DMS 273 treated with DMSO at 0.1 percent for 48 hours (cell line): ENCODE measurements at places on chromosomes 4 and X.

DNA sequence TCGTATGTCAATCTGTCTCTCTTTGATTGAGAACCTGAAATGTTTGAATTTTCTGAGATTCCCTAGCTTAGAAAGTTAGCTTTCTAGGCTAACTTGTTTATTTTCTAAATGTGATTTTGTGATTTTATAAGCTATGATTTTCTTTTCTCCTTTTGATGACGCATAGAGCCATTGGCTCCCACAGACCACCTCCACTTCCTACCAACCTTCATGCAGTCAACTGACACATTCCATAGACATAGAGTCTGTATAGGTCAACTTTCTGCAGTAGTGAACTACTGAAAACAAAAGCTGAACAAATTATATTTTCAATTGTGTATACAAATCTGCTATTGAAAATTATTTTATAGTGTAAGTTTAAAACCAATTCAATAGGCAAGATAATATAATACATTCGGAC lies 2.8 kb upstream of the SULT1B1 start:
- no peak for DNase-seq

- DNase-seq = no peak
These were observed 336.4 kb upstream of the SLIT2 start for GRCh38 chr4:19915276-19915675.

- DNase-seq = no peak
These were observed 76.4 kb downstream of the ZFYVE28 start for GRCh38 chr4:2341911-2342652.

DNA sequence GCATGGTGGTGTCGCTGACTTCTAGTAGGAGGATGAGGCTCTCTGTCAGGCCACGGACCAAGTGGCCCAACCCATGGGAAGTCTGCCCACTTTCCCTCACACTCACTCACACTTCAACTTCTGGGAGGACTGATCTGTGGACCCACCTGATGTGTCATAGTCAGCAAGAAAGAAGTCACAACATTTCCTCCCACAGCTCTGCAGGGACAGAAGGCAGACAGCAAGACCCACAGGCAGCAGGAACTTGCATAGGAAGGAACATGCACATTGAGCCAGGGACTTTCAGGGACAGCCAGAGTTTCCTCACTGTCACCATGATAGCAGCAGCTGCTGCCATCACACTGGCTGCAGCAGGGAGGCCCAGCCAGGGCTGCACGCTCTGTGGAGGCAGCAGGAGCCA lies 19.5 kb downstream of the XAGE5 start:
- no peak for DNase-seq

- DNase-seq = no peak
These were observed 888 bp downstream of the RAB28 start for GRCh38 chr4:13483136-13483767.

DNA sequence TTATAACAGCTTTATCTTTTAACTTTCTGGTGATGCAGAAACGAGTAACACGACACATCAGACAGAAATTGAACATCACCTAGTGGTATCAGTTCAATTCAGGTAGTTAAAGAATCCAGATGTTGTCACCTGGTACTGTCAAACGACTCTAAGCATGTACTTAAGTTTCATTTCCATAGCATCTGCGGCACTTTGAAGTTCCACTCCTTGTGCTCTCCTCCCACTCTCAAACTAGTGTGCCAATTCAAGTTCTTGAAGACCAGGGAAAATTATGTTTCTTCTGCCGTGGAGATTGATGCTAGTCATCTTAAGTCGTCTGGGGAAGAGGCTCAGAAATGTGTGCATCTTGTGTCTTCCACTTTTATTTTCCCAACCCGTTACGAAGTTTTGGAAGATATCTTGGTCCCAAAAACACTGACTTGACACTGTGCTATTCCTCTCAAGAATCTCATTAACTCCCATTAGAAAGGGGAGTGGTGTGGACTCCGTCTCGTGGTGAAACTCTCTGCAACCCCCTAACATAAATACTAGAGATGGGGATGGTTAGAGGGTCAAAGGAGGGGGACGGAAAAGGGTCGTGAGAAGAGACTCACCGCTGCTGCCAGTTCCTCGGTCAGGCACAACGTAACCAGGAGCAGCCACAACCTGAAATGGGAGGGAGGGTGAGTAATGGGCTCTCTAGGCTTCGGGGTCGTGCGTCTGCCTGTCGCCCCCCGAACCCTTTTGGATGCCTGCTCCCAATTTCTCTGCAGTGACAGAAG lies 693 bp downstream of the COL4A6 start:
- no peak for DNase-seq

- DNase-seq = no peak
These were observed 38.9 kb upstream of the PLAC8 start for GRCh38 chr4:83153417-83153816.

GRCh38 chr4:148778980-148779675 lies 336.9 kb upstream of the NR3C2 start:
- DNase-seq = no peak

DNA sequence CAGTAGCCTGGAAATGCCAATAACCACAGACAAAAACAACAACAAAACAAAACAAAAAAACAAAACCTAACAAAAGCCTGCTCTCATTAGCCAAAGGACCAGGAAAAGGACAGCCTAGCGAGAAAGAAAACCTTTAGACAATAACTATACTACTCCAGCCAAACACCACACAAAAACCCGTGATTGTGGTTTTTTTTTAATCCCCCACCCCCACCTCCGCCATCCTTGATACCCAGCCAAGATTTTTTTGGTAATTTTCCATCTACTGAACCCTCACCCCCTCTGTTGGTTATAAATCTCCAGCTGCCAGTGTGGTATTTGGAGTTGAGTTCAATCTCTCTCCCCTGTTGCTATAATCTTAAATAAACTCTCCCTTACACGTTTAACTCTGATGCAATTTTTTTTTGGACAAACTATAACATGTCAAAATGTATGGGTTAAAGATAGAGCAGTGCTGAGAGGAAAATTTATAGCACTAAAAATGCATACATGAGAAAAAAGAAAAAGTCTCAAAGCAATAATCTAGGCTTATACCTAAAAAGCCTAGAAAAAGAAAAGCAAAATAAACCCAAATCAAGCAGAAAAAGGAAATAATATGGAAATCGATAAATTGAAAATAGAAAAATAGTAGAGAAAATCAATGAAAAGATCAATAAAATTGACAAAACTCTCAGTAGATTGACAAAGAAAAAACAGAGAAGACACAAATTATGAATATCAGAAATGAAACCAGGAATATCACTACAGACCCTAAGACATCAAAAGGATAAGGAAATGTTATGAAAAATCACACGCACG lies 83.7 kb downstream of the NAT8L start:
- DNase-seq = no peak

DNA sequence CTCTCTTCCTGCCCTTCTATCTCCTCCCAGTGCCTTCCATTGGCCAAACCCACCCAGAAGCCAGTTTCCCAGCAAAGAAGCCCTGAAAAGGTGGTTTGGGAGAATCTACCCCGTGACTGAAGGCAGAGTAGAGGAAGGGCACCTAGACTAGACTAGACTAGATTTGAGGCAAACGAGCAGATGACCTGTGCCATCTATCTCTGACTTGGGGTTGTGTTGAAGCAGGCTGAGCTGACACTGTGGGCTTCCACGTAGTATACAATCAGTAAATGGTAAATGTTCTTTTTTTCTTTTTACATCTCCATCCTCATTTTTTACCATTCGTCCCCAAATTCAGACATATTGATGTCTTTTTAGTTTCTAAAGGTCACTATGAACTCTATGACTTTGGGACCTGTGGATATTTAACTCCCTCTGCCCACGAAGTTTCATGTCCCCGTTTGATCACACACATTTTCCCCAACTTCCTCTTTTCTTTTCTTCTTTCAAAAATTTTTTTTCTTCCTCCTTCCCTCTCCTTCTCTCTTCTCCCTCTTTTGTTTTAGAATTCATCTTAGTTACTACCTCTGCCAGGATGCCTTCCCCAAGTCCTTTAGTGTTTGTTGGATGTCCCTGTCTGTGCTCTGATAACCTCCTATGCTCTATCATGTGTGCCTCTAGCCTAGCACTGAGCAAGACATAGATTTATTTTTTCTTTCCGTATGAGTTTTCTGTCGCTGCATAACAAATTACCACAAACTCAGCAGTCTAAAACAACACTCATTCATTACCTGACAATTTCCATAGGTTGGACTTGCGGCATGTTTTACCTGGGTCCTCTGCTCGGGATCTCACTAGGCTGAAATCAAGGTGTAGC lies 6.2 kb upstream of the AFF1 start:
- no peak for DNase-seq

DNA sequence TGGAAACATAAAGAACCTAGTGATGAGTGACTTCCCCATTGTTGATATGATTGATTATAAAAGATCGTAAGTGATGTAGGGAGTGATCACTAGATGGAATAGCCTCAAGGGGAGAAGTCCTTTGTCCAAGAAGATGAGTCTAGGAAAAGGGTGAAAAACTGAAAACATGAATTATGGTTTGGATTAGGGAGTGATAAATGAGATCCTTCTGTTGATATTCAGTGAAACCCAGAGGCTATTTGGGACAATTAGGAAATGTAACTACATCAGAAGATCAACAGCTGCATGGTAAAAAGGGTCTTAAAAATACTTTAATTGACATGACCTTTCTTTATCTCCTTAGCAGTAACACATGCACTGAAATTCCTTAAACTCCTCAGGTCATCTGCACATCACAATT lies 124.0 kb upstream of the UNC5C start:
- DNase-seq = no peak

- DNase-seq = no peak
These were observed 58.2 kb downstream of the WDR17 start for GRCh38 chr4:176123710-176124407.

- no peak for DNase-seq
These were observed 73.0 kb upstream of the NR3C2 start for GRCh38 chr4:148515248-148515647.
